Mesenteric fat pad (tissue), 1 donor: ENCODE measurements at places on chromosomes 12 and 14. TPM values are rescaled to one million over a fixed set of nuclear protein-coding genes. Genes with fewer than 3 reads are reported as not detected.

C1R gene
- total RNA-seq, result 789 TPM

HRK gene
- total RNA-seq, result not detected

- no peak for DNase-seq
Measured at GRCh38 chr14:35387713-35388579, 16.6 kb downstream of the NFKBIA start.

DNA sequence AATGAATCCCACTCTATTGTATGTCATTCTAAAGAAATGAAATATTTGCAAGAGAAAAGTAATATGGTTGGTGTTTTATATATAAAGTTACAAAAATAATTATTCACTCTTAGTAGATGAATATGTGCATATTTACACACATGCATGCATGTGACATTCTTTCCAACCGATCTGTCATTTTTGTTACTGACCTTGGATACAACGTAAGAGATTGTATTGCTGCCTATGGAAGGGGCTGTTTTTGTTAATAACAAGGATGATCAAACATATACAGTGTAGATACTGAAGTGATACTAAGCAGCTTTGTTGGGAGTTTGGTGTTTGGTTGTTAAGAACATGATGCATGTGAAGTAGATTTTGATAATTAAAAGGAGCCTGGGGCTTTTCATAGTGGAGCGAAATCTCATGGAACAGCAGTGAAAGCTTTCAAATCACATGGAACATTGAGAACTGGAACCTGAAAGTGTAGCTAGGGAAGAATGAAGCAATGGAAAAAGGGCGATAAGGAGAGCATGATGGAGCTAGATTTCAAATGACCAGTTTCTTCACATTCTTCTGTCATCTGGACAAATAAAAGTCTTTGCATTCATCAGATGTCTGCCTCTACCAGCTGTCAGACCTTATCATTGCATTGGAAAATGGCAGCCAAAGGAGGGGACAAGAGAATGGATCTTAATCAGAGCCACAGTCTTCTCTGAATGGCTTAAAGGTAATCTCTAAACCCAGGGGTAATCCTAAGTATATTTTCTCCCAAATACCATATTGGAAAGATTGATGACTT lies 10.0 kb downstream of the BORCS5 start:
- DNase-seq, result no peak
